ENCODE measurements at places on chromosomes 1 and 21.

DNA sequence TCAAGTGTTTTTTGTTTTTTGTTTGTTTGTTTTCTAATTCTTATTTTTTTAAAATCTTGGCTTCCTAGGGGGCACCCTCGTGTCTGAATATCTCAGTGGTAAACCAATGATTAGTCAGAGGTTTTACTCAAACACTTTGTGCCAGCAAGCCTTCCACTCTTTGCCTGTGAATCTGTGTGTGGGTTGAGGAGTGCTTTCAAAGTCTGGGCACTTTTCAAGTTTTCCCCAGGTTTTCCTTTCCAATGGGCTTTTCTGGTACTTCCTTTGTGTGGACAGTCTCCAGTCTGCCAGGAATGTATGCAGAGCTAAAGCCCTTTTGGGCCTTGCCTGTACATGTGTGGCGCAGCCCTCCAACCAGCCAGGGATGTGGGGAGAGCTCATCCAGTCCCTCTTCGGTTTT, 9.7 kb upstream of the PPIE start:
- no peak for DNase-seq

GRCh38 chr1:227111782-227112181, 171.7 kb downstream of the COQ8A start:
- no peak for DNase-seq

DNA sequence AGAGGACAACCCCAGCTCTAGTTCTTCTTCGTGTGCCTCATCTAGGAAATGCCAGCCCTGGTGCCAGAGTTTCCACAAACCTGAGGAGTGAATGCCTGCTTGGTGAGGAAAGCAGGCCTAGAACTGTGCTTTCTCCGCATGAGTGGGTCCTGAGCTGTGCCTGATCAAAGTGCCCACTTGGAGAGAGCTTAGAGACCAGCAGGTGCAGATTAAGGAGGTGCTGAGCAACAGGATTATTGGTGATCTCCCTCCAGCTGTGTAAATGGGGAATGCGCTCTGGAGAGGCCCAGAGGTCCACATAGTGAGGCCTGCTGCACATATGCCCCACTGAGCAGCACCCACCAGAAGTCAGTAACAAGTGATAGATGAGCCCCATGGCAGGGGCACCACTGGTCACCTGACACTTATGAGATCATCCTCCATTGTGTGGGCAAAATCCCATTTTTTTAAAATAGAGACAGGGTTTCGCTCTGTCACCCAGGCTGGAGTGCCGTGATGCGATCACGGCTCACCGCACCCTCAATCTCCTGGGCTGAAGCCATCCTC, 127.2 kb upstream of the ZC3H12A start:
- DNase-seq: no peak

GRCh38 chr1:58032611-58033073, 513.9 kb downstream of the OMA1 start:
- no peak for DNase-seq

DNA sequence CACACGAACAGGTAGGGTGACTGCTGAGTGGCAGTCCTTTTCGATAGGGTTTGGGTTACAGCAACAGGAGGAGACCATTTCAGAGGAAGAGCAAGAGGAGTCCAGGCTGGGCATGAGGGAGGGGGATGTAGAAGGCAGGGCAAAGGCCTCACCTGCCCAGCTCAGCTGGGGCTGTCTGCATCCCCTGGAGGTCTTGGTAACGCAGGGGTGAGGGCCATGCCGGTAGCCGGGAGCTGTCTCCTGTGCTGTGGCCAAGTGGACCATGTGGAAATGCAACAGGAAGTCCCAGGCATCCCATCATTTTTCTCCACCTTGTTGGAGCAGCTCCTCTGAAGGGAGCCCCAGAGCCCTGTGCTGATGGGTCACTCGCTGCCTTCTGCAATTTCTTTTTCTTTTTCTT, 105.4 kb upstream of the C1orf174 start:
- DNase-seq: no peak

All from LoVo (cell line).